ENCODE measurements at places on chromosomes 4 and X.

DNA sequence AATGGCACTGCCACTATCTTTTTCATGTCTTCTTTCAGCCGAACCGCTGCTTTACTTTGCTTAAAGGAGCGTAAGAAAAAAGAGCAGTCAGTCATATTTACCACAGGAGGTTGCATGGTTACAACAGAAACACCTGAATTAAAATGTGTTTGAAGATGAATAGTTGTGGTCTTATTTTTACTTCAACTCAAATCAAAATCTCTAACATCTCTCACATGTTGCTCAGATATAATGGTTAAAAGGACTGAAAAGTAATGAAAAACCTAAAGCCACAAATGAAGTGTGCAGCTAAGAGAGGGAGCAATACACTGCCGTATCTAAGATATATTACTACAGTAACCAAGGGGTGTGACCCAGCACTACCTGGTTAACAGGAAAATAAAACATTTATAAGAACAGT, 27.4 kb downstream of the FAM13A start:
- DNase-seq: no peak

GRCh38 chr4:52996261-52997131, 134.4 kb downstream of the RASL11B start:
- DNase-seq: no peak

DNA sequence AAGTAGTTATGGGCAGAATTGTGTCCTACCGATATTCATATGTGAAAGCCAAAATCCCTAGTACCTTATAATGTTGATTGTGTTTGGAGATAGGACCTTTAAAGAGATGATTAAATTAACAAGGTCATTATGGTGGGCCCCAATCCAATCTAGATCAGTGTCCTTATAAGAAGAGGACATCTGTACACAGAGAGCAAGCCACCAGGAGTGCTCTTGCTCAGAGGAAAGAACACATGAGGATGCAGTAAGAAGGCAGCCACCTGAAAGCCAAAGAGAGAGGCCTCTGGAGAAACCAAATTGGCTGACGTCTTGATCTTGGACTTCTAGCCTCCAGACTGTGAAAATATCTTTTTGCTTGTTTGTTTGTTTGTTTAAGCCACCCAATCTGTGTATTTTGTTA, 1290.8 kb upstream of the PABPC4L start:
- DNase-seq: no peak

- peak; percentile 84 for DNase-seq
These were observed 527 bp downstream of the NOA1 start for GRCh38 chr4:56976837-56977320.

DNA sequence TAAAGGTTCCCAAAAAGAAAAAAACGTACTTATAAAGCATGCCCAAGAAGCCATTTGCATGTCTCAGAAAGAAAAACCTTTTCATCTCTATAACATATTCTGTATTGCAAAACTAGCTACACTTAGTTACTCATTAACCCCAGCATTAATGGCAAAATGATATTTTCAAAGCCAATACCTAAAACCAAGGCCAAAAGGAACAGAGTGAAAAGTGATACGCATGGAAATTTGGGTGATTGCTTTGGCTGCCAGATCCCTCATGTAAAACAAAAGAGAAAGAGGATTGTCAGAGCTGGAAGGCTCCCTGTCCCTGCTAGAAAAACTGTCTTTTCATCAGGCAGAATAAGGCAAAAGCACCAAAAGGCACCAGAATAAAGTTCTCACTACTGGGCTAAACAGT, 46.8 kb upstream of the RADX start:
- DNase-seq: no peak

GRCh38 chr4:173527103-173527891, 2.7 kb downstream of the HAND2 start:
- DNase-seq: peak; percentile 80

- no peak for DNase-seq
These were observed 269.3 kb downstream of the DHX15 start for GRCh38 chr4:24315056-24315455.

- DNase-seq: no peak
These were observed 52.1 kb upstream of the TBC1D9 start for GRCh38 chr4:140808256-140808655.

GRCh38 chrX:19814240-19814639, 73.2 kb downstream of the SH3KBP1 start:
- no peak for DNase-seq

DNA sequence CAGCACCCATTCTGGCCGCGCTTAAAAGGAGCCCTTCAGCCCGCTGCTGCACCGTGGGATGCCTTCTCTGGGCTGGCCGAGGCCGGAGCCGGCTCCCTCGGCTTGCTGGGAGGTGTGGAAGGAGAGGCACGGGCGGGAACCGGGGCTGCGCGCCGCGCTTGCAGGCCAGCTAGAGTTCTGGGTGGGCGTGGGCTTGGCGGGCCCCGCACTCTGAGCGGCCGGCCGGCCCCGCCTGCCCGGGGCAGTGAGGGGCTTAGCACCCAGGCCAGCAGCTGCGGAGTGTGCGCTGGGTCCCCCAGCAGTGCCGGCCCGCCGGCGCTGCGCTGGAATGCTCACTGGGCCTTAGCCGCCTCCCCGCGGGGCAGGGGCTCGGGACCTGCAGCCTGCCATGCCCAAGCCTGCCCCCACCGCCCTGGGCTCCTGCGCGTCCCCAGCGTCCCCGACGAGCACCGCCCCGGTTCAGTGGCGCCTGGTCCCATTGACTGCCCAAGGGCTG, 111.3 kb downstream of the PCDH18 start:
- no peak for DNase-seq

- DNase-seq: no peak
These were observed 82.8 kb upstream of the VEGFC start for GRCh38 chr4:176875446-176875930.

Data from cardiac septum (tissue), 1 donor.